Inflammatory macrophage treated with lipopolysaccharide for 1 hour (primary cell): ENCODE measurements at places on chromosomes 5 and 9.

- peak; percentile 10 for DNase-seq
These were observed 545.8 kb upstream of the ARRDC3 start for GRCh38 chr5:91928754-91929521.

- no peak for DNase-seq
These were observed 81.2 kb downstream of the MRPS27 start for GRCh38 chr5:72238712-72239445.

DNA sequence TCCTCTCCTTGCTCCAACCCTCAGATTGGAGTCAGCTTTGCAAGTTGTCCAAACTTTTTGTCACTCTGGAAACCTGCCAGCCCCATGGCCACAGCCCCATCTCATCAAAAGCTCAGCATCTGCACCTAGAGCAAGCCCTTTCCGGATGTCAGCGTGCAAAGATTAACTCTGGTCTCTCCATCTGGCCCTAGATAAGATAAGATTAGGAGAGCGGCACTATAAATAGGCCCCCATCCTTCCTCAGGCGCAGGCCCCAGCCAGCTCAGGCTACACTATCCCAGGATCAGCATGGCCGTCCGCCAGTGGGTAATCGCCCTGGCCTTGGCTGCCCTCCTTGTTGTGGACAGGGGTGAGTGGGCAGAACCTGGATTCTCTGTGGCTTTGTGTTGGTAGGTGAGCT, at the start of gene SPINK4:
TSS of gene SPINK4 (plus strand) at position 247 of the 400 bp plus-strand sequence. CDS start at position 289, 42 bp downstream.
- DNase-seq, result no peak

DNA sequence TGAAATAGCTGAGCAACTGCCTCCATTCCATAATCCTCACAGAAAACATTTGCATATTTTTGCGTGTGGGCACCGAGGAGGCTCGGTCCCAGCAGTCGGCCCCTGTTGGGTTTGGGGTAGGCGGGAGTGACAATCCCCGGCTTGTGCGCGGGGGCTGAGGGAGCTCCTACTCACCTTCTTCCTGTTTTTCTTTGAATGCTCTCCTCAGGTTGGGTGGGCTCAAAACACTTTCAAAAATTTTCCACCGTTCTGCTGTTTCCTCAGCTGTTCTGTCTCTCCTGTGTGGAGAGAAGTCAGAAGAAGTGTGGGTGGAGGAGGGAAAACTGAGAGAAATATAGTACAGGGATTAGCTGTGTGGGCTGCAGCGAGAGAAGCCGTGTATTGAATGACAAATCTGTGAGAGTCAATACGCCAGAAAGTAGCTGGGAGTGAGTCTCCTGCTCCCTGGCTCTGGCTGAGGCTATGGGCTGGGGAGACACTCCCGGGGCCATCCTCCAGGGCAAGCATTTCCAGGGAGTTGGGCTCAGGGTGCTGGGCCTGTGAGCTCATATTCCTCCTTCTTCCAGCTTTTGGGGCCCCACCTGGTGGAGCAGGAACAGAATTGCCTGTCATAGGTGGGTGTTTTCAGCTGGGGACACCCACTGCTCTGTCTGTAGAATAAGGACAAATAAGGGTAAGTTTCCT, 84.7 kb downstream of the CMYA5 start:
- no peak for DNase-seq

GRCh38 chr9:13388157-13388556, 108.7 kb upstream of the MPDZ start:
- no peak for DNase-seq

GRCh38 chr5:139417214-139417613, 13.3 kb upstream of the SPATA24 start:
- no peak for DNase-seq

- peak; percentile 82 for DNase-seq
These were observed 47.6 kb upstream of the JAK2 start for GRCh38 chr9:4937446-4937845.

DNA sequence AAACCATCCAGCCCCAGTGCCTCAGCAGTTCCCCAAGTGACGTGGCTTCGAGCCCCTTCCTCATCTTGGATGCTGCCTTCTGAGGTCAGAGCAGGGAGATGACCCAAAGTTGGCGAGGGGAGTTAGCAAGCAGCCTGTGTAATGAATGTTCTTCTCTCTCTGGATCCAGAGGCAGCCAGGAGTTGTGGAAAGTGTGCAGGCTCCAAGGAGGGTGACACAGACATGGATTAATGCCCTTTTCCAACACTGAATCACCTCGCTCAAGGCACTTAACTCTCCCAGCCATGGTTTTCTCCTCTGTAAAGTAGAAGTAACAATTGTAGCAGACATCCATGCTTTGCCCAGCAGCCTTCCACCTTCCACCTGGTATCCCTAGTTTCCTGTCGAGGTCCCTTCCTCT, 64.6 kb upstream of the HAND1 start:
- DNase-seq, result no peak
